Astrocyte of the spinal cord (primary cell): ENCODE measurements at places on chromosomes 12 and 14.

DNA sequence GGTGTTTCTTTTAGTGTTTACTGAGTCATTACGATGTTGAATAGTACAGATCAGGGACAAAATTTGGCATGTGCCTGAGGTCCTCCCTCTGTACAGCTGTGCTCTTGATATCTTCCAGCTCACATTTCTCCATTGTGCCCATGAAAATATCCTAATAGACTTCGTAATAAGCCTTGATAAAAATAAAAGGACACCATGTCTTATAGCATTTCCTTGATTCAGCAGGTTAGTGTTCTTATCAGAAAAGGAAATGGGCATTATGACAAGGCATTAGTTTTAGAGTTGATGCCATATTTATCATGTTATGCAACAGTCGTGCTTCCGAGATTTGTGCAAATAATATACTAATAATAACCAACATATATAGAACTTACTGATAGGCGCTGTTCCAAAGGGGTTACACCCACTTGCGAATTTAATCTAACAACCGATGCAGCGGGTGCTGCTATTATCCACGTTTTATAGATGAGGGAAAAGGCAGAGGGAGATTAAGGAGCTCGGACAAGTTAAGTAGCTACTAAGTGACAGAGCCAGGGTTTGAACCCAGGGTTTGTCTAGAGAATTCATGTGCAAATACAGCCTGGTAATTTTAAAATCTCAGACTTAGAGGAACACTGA lies 15.1 kb upstream of the WNK1 start:
- DNase-seq = no peak

DNA sequence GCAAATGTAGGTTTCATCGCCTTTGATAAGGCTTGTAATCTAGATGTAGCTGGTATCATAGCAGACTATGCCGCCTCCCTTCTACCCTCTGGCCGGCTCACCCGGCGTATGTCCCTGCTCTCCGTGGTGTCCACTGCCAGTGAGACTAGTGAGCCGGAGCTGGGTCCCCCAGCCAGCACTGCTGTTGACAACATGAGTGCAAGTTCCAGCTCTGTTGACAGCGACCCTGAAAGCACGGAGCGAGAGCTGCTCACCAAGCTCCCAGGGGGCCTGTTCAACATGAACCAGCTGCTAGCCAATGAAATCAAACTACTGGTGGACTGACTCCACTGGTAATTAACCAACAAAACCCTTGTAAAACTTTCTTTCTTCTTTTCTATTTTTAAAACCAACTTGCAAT lies 49.0 kb upstream of the A2ML1 start:
- DNase-seq = no peak

DNA sequence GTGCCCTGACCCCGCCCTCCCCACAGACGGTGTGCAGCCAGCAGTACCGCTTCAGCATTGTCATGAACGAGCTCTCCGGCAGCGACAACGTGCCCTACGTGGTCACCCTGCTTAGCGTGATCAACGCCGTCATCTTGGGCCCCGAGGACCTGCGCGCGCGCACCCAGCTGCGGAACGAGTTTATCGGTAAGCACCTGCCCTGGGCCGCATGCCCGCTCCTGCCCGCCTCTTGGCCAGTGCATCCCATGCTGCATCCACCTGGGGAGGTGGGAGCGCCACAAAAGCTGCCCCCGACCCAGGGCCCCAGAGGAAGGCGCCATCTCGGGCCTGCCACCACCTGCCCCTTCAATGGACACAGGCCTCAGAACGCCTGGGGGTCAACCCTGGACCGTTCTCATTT lies 13.9 kb downstream of the INF2 start:
- DNase-seq = no peak

DNA sequence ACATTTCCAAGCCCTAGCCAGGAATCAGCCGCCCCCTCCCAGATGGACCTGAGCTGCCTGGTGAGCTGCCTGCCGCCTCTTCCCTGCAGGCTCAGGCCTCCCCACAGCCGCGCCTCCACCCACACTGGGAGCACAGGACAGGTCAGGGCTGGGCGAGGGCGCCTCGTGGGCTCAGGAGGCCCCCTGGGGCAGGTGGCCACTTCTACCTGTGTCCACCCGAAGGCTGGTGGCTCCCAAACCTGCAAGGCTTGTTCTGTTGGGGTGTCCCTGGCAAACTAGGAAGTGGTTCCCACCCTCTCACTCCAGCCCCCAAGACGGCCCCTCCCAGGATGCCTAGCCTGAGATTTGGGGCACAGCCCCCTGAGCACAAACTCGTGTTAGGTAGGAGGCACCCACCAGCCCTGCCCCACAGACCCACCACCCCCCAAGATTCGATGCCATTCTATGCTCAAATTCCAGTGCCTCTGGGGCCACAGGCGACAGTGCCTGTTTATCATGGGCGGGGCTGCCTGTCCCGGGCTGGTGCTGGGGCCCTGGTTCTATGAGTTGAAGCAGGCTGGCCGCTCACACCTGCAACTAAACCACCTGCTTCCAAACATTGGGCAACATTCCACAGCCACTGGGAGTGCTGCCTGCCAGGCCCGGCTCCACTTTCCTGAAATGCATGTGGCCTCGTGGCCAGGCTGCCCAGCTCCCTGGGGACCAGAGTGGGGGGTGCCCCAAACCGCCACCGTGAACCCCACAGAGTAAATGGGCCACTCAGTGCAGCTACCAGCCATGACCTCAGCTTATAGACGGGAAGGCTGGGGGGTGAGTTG lies 6.8 kb downstream of the MMP17 start:
- no peak for DNase-seq

DNA sequence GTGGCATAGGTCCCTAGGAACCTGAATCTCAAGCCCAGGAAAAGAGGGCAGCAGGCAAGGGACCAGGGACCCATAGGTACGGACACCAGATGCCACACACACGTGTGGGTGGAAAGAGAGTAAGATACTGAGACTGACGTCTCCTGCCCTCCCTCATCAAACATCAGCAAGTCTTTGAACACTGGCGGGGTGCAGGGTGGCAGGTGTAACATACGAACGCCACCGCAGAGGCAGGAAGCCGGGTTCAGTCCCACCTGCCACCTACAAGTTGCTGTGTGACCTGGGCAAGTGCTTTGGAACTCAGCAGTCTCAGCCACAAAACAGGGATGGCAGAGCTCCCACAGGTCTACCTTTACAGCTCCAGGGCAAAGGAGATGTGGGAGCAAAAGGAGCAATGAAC lies 11.1 kb downstream of the ACTN1 start:
- DNase-seq = no peak

DNA sequence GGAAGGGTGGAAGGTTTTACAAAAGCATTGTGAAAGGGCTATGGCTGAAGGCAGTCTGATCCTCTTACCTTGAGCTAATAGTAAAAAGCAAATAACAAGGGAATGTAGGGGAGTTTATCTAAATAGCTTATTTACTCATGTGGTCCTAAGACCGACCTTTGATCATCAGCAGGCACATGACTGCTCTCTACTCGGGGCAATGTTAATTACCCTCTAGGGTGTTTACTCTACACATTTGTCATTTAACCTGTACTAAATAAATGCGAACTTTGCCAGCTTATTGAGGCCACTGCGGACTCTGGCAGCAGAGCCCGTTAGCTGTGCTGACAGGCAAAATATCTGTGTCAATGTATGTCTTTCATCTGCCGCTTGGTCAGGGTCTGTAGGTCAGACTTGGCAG lies 768.3 kb upstream of the ATXN7L3B start:
- no peak for DNase-seq

- no peak for DNase-seq
Measured at GRCh38 chr12:12461923-12462315, 100.7 kb downstream of the DUSP16 start.

- no peak for DNase-seq
Measured at GRCh38 chr12:24752763-24753462, 196.0 kb downstream of the BCAT1 start.

GRCh38 chr12:48903982-48904411 lies 21.3 kb downstream of the FKBP11 start:
- peak; percentile 85 for DNase-seq

DNA sequence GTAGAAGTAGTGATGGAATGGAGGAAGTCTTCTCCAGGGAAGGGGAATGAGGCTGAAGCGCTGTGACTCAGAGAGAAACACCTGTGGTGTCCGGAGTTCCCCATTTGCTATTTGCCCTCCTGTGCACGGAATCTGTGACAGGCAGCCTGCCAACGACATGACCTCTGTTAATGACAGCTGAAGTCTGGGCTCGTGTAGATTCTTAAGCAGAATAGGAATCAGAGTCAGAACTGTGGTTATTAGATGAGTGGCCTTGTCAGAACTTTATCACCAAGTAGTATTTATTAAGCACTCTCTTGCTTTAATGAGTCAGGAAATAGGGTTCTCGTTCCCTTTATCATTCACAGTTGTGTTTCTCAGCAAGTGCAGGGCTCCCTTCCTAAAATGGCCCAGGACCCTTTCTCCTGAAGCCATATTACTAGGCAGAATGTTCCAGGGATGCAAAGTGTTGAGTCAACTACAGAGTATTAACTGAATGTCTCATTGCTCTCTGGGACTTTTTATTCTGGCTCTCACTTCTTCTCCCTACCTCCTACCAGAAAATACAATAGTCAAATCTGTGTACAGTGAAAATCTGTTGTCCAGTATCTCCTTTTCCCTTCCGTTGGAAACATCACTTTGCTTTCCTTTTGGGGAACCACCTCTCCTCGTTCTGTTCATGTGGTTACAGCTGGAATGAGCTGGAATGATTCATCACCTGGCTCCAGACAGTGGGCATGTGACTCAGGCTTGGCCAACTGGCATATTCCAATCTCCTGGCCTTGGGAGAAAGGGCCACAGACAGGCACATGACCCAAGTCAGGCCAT lies 77.8 kb upstream of the MAX start:
- peak; percentile 76 for DNase-seq

DNA sequence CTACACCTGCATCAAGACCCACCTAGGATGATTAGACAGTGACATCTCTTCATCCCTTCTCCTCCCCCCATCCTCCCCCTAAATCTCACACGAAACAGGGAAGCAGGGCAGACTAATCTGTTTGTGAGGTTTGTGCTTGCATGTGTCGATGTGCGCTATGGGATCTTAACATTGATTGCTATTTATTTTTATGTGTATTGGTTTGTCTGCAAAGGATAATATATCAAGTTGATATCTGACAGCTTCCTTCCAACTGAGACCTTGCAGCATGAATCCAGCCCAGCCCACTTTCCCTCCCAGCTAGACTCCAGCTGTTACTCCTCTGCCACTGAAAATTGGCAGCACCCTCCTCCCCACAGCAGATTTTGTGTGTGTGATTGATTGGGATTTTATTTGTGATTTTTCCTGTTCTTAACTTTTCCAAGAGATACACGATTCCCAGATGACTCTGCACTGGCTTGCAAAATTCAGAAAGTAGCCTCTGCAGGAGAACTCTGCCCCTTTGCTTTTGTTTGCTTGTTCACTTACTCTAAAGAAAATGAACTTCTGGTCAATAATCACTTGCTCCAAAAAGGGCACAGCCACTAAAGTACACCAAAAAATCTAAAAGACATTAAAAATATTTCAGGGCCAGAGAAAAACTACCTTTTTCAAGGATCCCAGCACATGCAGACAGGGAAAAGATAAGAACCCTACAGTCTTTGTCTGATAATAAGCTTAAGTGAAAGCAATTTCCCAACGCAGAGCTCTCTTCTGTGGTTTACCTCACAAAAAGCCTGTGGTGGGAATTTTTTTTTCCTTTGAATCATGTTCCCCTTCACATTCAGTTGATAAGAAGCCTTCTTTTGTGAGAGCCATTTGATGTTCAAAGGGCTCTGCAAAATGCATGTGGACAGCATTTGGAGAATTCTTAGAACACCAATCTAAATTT lies 222.1 kb downstream of the RPS29 start:
- DNase-seq = no peak

GRCh38 chr12:71447691-71448132 lies 8.1 kb downstream of the LGR5 start:
- DNase-seq = no peak

DNA sequence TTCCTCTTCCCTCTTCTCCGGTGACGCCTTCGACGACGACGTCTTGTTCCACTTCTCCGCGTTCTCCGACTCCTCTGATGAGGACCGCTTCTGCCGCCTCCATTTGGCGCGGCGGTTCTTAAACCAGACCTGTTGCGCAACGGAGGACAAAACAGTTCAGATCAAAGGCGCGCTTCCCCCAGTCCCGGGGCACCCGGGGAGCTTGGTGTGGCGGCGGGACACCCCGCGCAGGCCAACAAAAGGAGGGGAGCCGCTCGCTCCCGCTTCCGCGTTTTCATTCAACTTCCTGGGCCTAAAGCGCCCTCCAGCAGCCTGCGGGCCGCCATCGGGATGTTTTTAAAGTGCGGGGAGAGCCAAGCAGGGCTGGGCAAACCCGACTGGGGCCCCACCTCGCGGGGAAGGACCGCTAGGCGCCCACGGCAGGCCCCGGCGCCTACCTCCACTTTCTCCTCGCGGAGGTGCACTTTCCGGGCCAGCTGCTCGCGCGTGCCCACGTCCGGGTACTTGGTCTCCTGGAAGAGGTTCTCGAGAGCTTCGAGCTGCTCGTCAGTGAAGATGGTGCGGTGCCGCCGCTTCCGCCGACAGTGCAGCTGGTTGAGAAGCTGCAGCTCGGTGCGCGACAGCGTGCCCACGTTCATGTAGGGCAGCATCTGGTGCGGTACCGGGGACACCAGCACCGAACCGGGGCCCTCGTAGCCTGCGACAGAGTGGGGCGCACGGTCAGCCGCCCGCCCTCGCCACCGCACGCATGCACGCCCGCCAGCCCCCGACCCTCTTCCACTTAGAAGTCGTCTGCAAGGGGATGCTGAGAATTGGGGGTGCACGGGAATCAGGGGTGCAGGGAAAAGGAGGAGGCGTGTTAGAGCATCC lies 1.2 kb downstream of the GSC start:
- no peak for DNase-seq

- peak; percentile 67 for DNase-seq
Measured at GRCh38 chr12:1318327-1319031, 275.9 kb downstream of the FBXL14 start.

GRCh38 chr14:59510001-59510400 lies 25.7 kb downstream of the JKAMP start:
- DNase-seq = no peak

GRCh38 chr12:115895247-115895646 lies 382.2 kb downstream of the MED13L start:
- no peak for DNase-seq

GRCh38 chr12:115944837-115945490 lies 332.5 kb downstream of the MED13L start:
- no peak for DNase-seq

GRCh38 chr12:106145539-106146447 lies 7.0 kb upstream of the NUAK1 start:
- no peak for DNase-seq

- no peak for DNase-seq
Measured at GRCh38 chr12:39617887-39618286, 1.7 kb downstream of the ABCD2 start.

- no peak for DNase-seq
Measured at GRCh38 chr14:69931960-69932359, 52.7 kb downstream of the SMOC1 start.

- DNase-seq = peak; percentile 6
Measured at GRCh38 chr14:75081660-75082229, 12.3 kb downstream of the ZC2HC1C start.

- no peak for DNase-seq
Measured at GRCh38 chr12:86138770-86139169, 117.4 kb downstream of the MGAT4C start.

GRCh38 chr12:55400229-55400628 lies at the start of gene OR6C65:
TSS of gene OR6C65 (plus strand) at chr12:55400529. CDS start at chr12:55400529, 0 bp downstream.
- DNase-seq = no peak
